Neural crest cell (in vitro differentiated cells): ENCODE measurements at places on chromosomes 16 and 17.

DNA sequence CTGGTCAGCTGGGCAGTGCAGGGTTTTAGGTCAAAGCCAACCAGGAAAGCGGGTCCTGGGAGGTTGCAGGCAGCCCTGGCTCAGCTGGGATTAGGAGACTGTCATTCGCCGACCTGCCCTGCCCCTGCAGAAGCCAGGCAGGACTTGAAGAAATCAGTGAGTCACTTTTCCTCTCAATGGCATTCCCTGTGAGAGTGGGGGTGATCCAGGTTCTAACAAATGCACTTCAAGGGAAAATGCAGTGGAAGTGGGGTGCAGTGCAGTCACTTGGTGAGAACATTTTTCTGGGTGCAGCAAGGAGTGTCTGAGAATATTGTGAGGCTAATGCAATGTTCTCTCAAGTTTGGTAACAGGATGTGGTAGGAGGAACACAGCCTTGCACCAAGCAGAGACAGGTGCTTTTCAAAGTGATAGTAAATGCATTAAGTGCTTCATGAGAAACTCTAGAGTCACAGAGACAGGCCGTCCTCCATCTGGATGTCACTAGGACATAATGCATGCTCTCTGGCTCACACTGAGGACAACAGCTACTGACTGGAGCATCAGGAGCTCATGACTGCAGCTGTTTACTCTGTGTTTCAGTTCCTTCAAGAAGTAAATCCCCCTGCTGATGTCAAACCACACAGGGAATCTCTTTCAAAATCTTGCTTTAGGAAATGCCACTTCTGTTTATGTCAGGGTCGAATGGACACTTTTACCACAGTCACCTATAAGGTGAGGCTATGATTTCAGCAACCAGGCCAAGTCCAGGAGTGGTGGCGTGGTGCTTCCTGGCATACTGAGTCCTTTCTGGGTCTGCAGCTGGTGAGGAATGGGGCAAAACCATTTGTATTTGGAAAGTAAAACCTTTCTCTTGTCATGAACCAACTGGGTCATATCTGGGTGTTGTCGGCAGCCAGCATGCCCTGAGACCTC lies 16.7 kb downstream of the CDK5R1 start:
- DNase-seq: no peak

DNA sequence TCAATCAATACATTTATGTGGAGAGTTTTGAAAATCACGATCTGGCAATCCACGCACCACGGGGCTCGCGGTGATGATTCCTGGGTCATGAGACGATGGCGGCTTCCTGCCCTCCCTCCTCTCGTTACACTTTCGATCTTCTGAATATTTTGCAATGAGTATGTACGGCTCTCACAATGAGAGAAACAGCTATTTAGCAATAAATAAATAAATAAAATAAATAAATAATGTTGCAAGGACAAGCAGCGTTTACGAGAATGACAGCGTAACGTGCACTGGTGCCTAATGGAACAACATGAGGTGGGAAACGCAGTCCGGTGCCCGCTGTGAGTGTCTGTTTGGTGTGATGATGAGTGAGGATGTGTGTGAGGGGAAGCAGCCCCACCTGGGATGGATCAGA lies 46.7 kb upstream of the JPH3 start:
- no peak for DNase-seq

- no peak for DNase-seq
These were observed 1.5 kb upstream of the PRR29 start for GRCh38 chr17:63996430-63997182.

DNA sequence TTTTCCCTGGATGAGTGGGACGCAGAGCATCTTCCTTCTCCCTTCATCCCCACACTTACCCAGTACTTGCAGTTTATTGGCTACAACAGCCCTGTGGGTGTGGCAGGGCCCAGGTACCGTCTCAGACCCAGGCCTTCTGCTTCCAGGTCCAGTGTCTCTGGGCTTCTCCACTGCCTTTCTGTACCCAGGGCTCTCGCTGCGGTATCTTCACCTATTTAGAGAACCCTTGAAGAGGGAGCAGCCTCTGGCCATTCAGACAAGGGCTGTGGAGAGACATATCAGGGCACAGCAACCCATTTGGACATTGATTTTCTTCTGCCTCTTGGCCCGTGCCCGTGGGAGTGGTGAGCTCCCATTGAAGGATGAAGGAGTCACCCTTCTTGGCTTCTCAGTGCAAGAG lies 17.3 kb downstream of the TBX4 start:
- no peak for DNase-seq

DNA sequence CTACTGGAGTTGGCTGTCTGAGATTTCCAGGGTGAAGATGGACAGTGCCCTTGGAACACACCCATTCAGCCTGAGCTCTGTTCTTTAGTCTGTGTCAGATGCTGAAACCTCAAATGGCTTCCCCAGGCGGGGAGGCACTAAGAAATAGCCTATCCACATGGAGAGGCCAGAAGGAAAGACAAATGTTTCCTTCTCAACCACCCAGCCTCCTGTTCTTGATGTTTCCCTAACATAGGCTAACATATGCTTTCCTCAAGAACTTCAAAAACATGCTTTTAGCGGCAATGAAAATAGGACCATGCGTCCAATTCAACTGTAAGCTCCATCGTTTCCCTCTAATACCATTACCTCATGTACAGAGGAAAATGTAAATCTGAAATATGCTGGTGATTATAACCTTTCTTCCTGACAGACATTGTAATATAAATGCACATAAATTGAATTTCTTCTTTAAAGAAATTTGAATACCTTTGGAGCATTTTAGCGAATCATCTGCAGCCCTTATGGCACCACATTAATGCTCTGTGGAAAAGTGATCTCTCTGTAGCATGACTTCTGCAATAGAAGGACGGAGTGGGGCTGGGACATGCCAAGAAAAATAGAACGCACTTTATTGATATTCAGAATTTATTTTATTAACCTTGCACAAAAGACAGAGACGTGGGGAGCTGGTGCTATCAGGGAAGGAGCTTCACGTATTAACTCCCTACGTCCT lies 60.1 kb downstream of the IRX3 start:
- no peak for DNase-seq

GRCh38 chr16:4323845-4324488 lies 8.1 kb downstream of the GLIS2 start:
- DNase-seq: peak; percentile 39

- no peak for DNase-seq
These were observed 27.1 kb upstream of the DBNDD1 start for GRCh38 chr16:90046122-90046970.

GRCh38 chr16:50267151-50267631 lies 840 bp downstream of the ADCY7 start:
- DNase-seq: no peak

GRCh38 chr16:69924041-69924775 lies 26.9 kb upstream of the CLEC18A start:
- DNase-seq: no peak

DNA sequence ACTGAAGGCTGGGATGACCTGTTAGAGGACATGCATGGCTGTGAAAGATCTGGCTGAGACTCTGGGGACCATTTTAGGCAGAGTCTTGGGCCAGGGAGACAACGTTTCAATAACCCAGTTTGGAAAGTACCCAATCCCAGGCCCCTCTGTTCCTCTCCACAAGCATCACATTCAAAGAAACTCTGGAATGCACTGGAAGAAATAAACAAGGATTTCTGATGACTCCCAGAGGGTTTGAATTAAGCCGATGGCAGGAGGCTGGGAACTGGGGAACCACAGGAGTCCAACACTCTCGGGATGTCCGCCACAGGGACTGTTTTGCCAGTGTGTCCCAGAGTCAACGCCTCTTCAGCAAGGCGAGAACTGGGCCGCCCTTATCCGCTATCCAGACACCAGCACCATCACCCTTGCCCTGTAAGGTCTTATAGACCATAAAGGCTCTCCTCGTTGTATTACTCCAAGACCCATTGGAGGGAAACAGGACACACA lies 3.3 kb downstream of the PMP22 start:
- no peak for DNase-seq

GRCh38 chr16:87689956-87690465 lies 75.8 kb downstream of the KLHDC4 start:
- DNase-seq: no peak

DNA sequence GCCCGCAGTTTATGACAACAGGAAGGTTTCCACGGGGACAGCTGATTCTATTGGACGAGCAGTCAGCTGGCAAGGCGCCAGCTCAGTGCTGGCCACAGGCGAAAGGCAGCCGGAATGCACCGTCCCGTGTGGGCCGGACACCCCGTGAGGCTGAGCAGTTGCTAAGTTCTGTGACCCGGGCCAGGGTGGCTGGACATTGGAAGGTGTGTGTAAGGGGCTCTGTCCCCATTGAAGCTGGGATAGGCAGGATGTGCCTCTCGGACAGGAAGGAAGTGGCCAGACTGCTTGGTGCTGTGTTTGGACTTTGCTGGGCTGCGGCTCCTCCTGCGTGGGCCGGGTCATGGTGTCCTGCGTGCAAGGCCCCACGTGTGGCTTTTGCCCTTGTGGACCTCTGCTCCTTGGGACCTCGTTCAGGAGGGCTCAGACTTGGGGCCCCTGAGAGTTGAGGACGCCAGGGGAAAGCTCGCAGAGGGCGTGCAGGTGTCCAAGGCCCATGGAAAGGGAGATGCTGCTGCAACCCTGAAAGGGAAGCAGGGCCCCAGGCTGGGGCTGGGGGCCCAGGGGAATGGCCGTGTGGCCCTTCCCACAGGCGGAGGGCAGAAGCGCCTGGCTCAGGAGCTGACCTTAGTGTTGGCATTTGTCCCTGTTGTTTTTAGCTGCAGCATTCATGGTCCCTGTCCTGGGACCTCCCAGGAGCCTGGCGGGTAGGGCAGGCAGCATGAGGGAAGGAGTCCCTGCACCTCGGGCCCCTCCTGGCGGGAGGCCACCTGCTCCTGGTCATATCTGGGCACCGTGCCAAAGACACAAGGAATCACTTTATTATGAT lies 10.0 kb downstream of the BAIAP2 start:
- no peak for DNase-seq

GRCh38 chr16:22400900-22401299 lies 26.5 kb upstream of the CDR2 start:
- DNase-seq: no peak

GRCh38 chr16:5541356-5541755 lies 443.8 kb upstream of the EEF2KMT start:
- DNase-seq: no peak

- no peak for DNase-seq
These were observed 30.4 kb downstream of the ATP2C2 start for GRCh38 chr16:84398701-84399100.

DNA sequence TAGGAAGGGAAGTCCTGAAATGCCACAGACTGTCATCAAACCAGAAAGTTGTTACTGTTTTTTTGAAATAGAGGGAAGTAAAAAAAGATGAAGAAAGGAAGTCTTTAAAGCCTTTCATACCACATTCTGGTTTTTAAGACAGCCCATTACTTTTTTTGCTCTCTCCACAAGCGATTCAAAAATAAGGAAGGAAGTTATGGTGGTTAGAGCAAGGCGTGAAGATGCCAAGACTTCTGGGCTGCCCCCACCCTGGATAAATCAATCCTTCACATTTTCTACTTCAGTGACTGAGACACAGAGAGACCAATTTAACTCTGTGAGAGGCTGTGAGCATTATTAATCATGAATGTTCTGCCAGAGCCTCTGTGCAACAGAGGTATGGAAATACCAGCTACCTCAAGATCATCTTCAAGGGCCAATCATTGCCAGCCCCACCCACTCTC lies 82.3 kb upstream of the BCAR1 start:
- no peak for DNase-seq

DNA sequence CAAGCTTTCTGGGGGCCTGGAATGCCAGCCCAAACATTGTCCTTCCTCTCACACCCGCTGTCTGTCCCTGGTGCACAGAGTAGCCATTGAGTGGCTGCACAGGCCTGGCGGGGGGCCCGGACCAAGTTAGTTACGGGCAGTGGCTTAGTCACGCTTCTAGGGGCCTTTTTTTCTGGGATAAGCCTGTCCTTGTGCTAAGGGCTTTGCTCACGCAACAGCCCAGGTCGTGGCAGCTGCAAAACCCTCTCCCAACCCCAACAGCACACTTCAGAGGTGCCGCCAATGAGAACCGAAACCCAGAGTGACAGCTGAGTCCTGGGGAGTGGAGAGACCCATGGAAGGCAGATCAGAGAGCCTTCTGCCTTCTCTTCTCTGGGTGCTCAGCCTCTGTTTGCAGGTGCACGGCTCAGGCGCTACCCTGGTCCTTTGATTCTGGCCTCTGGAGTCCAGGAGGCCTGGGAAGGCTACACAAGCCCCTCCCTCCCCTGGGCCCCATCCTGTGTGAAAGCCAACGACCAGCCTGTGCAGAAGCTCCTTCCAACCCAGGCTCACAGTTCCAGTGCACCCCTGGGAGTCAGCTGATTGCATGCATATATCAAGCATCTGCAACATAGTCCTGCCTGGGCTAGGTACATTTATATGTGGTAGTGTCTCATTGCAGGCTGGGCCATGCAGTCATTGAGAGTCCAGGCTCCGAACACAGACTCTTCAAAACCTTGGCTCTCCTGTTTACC lies 9.1 kb downstream of the WSCD1 start:
- no peak for DNase-seq

DNA sequence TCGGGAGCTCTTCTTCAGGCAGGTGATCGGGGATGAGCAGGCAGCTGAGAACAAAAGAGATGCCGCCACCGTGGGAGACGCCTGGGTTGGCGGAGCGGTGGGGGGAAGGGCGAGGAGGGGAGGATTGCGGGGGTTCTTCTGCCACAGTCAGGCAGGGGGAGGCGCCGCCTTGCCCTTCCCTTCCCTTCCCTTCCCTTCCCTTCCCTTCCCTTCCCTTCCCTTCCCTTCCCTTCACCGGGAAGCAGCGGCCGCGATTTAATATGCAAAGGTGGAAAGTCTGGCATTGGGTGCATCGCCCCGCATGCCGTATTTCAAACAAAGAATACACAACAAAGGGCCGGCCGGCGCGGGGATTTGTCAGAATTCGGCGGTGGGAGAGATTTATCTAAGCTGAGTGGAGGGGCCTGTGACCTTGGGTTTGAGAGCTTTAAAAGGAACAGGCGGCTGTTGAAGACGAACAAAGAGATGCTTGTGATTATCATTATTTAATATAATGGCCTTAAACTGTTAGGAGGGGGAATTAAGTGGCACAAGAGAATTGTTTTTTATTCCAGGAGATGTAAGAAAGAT lies 262.3 kb upstream of the TNRC6C start:
- peak; percentile 48 for DNase-seq

DNA sequence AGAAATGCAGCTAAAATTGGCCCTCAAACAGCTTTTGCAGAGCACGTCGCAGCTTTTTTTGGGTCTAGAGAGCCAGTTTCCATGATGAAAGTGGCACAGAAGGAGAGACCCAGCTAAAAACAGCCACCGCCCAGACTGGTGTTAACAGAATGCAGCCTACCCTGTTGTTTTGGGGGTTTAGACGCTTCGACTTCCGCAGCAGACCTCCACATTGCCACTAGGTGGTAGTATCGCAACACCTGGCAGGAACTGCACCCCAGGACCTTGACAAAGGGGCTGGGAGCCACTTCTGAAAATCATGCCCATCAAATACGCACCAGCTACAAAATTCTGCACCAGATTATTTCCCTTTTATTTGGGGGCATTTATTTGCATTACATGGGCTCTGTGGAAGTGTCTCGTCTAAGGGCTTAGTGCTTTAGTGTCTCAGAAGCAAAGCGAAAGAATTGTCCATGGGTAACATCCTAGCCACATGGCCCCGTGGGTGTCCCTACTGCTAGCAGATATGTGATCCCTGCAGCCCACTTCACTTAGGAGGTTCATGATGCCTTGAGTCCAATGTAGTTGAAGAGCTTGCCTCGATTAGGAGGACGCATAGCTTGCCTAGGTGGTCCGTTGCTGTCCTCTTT lies 167.1 kb downstream of the HAPSTR1 start:
- peak; percentile 36 for DNase-seq
